CD4-positive, CD25-positive, alpha-beta regulatory T cell (primary cell): ENCODE measurements at places on chromosomes 3 and 15. TPM values are rescaled to one million over a fixed set of nuclear protein-coding genes. Genes with fewer than 3 reads are reported as not detected.
A peak's percentile ranks its signal among the peaks of the same experiment; 100 is the strongest.

IGSF11 gene
- not detected for polyA plus RNA-seq

LRRC34 gene
- polyA plus RNA-seq = 0.62 TPM

ZNF197 gene
- 4.0 TPM for polyA plus RNA-seq

RFTN1 gene
- polyA plus RNA-seq = 104 TPM

OIP5 gene
- 4.0 TPM for polyA plus RNA-seq

GP5 gene
- 0.41 TPM for polyA plus RNA-seq

IQCH gene
- 0.32 TPM for polyA plus RNA-seq

AMOTL2 gene
- polyA plus RNA-seq = not detected

NEIL1 gene
- 1.2 TPM for polyA plus RNA-seq

FBN1 gene
- polyA plus RNA-seq = not detected

SI gene
- not detected for polyA plus RNA-seq

GRCh38 chr3:129585949-129586657, 20.4 kb downstream of the PLXND1 start:
- no peak for DNase-seq

DNA sequence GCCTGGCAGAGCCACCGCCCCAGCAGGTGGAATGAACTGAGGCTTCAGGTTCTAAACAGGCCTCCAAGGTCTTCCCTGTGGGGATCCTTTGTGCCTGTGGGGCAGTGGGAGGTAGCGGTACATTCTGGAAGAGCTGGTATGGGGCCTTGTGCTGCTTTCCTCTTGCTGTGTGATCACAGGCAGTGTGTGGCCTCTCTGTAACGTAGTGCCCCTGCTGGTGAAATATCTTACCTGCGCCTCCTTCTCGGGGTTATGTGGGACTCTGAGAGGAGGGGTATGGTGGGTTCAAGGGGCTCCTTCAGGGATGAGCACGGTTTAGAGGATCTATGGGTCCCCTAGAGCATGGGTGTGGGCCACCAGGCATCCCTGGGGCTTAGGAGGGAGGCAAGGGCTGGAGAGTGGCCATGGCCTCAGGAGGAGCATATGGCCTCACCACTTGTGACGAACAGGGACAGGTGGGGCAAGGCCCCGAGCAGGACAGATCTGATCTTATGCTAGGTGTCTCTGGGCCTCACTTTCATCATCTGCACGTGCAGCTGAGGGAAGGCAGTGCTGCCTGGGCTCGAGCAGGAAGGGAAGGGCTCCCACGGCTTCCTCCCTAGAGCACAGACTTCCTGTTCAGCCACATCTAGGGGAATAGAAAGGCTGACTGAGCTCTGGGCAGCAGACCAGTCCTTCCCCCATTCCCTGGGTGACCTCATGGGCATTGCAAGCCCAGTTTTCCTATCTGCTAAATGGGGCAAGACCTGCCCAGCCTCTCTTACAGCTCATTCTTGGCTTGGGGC, 1.9 kb upstream of the ALS2CL start:
- DNase-seq = no peak

DNA sequence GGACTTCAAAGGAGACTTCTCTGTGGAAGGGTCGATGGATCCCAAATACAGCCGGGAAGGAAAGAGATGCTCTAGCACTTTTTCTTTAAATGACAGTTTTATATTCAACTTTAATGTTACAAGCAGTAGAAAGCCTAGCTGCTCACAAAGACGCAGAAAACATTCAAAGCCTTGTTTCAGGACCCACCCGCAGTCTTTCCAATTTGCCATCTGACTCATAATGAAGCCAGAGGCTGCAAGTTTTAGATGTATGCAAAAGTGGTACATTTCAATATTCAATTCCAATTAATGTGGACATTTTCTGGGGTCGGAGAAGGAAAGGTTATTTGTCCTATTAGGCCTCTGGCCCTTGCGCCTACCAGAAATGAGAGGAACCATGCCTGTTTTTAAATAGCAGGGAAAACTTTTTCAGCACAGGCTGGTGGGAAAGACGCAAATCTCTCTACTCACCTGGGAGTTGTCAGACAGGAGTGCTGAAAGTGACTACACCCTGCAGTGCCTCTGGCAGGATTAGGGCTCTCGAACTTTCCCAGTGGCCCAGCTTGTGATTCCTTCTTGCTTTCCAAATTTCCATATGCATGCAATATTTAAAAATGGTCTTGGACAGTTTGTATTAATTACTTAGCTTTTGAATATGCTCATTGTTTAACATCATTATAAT, 117.4 kb upstream of the MBNL1 start:
- DNase-seq = no peak

GRCh38 chr3:60594025-60594424, 657.2 kb downstream of the FHIT start:
- DNase-seq = no peak

DNA sequence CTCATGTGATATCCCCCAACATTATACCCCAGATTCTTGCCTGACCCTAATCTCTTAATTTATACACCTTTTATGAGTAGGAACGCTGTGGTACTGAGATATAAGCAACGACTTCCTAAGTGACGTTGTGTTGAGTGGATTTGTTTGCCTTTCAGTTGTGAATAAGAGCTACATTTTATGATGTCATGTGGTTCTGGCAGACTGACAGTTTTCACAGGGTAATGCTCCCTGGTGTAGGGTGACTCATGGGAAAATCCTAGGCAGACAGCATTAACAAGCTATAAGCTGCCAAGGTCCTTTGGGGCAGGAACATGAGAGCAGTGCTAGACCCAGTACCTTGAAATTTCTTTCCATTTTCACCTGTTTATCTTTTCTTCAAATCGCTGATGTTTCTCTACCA, 11.2 kb downstream of the C3orf52 start:
- no peak for DNase-seq

DNA sequence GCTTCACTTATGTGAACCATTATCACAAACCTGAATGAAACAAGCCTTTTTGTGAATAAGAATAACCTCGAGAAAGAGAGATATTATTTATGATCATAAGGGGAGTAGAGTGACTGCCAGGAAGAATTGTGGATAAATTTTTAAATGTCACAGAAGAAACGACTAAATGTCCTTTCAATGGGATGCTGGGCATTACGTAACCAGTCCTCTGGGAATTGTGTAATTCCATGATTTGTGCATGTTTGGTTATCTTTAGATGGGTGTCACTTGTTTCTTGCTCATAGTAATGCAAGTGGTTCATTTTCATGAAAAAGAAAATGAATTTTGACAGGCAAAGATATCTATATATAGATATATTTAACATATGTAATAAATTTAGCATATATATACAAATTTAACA, 379.5 kb upstream of the AGTR1 start:
- DNase-seq = no peak

GRCh38 chr15:45126535-45127158, 3.0 kb downstream of the DUOXA1 start:
- DNase-seq = peak; percentile 47

GRCh38 chr3:101823525-101823924, 25.8 kb upstream of the NFKBIZ start:
- DNase-seq = no peak

- DNase-seq = no peak
Observed at GRCh38 chr15:59104602-59104911, 389 bp upstream of the CCNB2 start.

GRCh38 chr15:90101130-90101968, 919 bp downstream of the IDH2 start:
- peak; percentile 16 for DNase-seq

GRCh38 chr3:87501076-87501475, 224.7 kb upstream of the POU1F1 start:
- no peak for DNase-seq

GRCh38 chr3:140630866-140631265, 47.0 kb upstream of the TRIM42 start:
- DNase-seq = no peak

DNA sequence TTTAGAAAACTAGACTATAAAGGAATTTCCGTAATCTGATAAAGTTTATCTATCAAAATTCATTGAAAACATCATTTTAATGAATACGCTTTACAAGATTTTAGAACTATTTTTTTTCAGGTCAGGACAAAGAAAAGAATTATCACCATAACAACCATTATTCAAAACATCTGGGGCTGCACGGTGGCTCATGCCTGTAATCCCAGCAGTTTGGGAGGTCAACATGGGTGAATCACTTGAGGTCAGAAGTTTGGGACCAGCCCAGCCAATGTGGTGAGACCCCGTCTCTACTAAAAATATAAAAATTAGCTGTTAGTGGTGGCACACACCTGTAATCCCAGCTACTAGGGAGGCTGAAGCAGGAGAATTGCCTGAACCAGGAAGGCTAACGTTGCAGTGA, 260.4 kb downstream of the WNT5A start:
- DNase-seq = no peak

DNA sequence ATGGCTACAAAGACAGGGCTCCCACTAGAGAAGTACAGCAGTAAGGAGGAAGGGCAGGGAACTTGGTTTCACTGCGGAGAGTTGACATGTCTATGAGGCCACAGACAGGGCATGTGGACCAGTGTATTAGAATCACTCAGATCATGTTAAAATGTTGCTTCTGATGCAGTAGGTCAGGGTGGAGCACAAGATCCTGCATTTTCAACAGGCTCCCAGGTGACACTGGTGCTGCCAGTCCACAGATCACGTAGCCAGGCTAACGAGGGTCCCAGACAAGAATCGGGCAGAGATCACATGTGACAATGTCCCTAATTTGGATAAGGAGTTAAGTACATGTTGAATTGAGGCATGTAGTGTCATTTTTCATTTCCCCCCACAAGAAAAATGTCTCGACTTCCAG, 73.6 kb downstream of the SPSB4 start:
- DNase-seq = no peak

- no peak for DNase-seq
Observed at GRCh38 chr3:193773266-193774220, 180.5 kb downstream of the OPA1 start.

DNA sequence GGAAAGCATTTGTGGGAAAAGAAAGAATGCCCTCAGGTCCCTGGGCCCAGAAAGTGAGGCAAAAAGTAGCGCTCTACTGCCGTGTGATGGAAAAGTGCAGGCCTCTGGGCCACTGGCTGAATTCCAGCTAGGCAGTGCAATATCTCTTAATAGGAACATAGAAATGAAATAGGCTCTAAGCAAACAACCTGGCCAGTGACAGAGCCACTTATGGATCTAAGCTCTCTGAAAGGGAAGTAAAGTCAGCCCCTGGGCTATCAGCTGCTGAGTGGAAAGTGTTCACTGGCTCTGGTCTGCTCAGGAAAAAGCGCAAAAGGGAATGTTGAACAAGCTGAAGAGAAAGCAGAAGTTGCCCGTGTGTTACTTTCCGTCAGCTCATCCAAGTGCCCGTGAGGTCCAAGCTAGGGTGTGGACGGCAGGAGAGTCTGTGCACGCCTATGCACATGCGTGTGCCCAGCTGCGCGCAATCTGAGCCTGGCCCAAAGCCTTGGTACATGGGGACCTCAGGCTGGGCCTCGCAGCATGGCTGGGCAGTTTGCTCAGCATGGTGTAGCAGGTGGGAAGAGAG, 74.0 kb upstream of the RAD18 start:
- no peak for DNase-seq

DNA sequence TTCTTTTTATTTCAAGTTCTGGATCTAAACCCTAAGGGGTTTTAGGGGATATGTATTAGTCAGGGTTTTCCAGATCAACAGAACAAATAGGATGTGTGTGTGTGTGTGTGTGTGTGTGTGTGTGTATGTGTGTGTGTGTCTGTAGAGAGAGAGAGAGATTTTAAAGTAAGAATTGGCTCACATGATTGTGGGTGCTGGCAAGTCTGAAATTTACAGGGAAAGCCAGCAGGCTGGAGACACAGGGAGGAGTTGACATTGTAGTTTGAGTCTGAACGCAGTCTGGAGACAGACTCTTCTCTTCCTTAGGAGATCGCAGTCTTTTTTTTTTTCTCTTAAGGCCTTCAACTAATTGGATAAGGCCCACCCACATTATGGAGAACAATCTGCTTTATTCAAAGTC, 428.8 kb upstream of the TBL1XR1 start:
- no peak for DNase-seq

DNA sequence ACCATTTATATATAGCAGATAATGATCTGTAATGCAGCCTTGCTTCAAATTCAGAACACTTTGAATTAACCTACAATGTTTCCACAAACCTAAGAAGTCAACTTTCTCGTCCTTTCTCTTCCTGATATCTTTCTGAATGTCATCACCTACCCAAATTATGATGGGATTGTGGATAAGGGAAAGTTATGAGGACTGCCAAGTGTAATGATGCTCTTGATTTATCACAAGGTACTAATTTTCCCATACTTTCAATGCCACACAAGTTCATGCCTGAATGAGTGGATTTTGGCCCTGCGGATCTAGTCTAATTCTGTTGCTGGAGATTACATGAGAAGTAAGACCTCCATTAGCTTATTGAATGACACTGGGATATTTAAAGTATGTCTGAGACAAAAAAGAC, 82.6 kb upstream of the NANOGP8 start:
- no peak for DNase-seq

DNA sequence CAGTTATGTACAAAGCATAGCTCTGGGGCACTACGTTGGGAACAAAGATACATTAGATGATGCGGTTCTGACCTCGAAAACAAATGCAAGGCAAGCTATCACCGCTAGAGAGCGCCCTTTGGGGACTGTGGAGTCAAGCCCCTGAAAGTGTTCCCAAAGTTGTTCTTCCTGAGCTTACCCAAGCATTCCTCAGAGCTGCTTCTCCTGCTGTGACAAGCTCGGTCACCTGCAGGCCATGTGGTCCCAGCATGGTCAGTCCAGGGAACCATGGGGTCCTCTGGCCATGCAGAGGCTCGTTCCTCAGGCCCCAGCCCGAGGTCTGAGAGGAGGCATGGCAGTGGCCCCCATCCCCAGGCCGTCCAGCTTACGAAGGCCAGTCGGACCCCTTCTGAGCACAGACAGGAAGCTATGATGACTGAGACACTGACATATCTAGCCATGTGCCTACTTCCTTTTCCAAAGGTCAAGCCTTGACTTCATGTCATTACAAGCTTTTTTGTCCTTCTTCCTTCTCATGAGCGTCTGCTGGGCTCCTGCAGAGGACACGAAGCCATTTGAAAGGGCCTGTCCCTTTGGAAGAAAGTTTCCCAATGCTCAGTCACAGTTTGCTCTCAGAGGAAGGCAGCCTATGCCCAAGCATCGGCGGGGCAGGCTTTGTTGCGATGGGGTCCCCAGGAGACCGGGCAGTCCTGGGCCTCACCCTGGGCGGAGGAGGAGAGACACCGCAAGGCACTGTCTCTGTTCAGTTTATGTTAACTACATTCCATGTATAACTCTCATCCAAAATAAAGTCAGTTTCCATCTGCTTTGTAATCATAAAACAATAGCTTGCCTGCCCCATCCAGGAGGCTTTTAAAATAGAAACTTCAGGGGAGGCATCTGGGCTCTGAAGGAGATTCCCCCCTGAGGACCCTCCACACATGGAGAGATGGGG, 79.3 kb downstream of the ATP10A start:
- peak; percentile 42 for DNase-seq

- DNase-seq = no peak
Observed at GRCh38 chr3:169241630-169241990, 421.9 kb downstream of the MECOM start.
